Lower leg skin (tissue), 4 donors: ENCODE measurements at places on chromosomes 3 and 15.
A peak's percentile ranks its signal among the peaks of the same experiment; 100 is the strongest.

GRCh38 chr3:57006179-57006657 lies 54.2 kb upstream of the SPATA12 start:
- DNase-seq: no peak

GRCh38 chr3:151460774-151461450 lies at the start of gene IGSF10:
TSS of gene IGSF10 (minus strand) at chr3:151461061. CDS start at chr3:151458709, 2,352 bp downstream.
- DNase-seq: no peak

- DNase-seq: no peak
Observed at GRCh38 chr3:158809642-158810041, 7.8 kb downstream of the MFSD1 start.

DNA sequence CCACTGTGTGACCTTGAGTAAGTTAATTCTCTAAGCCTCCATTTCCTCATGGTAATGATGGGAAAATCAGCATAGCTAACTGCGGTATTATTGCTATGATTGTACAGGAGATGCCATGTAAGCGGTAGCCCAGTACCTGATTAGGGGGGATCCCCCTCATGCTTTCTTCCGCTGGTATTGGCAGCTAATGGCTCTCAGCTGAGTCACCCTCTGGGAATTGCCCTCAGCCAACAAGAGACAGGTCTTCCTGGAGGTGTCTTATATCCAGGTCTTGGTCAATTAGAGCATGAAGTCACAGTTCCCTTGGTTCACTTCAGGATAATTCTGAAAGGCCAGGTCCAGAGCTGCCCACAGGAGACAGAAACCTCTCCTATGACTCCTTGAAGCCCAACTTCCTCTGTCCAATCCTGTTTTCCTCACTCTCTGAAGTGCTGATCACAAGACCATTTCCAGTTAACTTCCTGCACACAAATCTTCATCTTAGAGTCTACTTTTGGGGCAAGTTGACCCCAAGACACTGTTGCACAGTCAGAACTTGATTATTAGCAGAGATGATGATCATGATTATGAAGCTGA lies 724.7 kb upstream of the ZNF385D start:
- no peak for DNase-seq

DNA sequence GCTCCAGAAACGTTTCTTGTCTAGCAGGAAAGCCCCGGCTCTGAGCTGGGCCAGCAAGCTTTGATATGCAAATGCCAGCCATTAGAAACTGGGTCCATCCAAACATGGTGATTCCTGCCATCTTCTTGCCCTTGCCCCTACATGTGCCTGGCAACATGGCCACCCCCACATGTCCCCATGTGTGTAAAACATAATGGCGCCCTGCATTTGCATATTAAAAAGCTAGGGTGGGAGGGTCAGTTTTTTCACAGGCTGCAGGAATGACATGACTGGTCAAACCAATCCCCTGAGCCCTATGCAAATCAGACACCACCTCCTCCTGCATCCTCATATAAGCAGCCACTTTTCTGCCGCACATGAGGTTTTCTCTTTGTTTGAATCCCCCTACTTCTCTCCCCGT lies 21.2 kb downstream of the GPR156 start:
- no peak for DNase-seq

DNA sequence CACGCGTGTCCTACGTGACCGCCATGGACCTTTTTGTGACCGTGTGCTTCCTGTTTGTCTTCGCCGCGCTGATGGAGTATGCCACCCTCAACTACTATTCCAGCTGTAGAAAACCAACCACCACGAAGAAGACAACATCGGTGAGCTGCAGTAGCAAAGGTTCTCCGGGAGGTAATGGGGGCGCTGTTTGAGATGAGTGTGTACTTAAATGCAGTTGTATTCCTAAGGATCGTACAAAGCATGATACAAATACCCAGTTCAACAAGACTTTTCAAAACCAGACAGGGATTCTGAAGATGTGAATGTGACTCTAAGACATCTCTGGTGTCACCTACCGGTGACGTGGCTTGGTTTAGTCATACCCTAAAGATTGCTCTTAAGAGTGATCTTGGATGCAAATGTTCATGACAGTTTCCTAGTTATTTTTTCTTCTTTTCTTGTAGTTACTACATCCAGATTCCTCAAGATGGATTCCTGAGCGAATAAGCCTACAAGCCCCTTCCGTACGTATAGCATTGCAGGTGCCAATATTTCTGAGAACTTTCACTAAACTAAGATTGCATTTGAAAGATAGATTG lies 556.6 kb downstream of the GABRG3 start:
- DNase-seq: no peak

DNA sequence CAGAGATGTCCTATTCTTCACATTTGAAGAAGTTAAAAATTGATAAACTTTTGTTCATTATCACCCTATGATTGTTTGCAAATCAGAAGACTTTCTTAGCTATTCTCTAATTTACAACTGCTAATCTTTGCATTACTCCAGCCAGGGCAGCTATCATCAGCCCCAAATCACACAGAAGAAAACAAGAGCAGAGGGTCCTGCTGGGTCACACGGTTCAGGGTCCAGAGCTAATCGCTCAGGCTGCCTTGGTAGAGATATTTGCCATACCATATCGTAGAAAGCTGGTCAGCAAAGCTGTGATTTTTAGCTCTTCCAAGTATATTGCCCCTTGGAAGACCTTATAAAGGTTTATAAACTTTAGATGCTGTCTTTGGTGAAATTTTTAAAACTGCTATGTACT lies 181.4 kb downstream of the MAGI1 start:
- no peak for DNase-seq

- no peak for DNase-seq
Observed at GRCh38 chr3:108407886-108408285, 102.5 kb downstream of the MYH15 start.

DNA sequence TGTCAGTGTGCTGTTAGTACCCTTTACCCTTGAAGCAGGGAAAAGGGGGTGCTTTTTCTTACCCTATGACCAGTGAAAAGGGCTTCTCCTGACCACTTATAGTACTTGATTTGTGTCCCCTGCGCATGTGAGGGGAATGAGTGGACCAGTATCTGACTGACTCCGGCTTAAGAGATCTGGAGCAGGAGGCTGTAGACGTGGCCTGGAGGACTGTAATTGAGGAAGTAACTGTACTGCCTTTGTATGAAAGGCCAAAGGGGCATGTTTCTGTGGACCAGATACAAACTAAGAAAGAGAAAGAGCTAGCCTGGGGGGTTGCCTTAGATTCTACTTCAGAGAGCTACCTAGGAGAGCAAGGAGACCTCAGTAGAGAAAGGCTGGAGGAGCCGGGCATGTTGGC lies 89.9 kb upstream of the TBL1XR1 start:
- DNase-seq: no peak

- DNase-seq: no peak
Observed at GRCh38 chr3:13110678-13111116, 37.5 kb upstream of the IQSEC1 start.

DNA sequence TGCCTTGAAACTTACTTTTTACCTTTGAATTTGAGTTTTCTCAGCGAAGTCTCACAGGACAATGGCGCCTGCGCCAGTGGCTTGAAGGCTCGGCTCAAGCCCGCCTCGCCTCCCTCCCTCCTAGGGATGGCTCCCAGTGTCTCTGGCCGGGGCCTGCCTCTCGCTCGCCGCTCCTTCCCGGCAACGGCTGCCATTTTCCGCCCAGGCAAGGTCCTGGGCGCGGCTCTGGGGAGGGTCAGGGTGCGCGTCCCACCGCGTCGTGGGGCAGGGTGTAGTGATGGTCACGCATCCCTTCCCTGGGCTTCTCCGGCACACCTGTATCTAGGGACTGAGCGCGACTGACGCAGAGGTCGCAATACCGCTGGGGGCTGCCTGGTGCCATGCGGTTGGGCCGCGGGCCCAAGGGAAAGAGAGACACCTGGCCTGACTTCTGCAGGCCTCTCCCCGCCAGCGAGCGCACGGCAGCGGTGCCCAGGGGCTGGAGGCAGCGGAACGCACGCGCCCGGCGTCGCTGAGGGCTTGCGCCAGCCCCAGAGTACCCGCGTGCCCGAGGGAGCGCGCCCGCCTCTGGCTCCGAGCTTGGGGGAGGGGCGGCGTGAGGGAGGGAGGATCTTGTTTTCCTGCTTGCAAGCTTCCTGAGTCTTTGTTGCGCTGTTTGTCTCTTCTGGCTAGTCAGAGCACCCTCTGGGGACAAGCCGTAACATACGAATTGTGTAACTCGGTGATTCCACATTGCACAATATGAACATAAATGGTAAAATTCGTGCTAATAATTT lies 20.7 kb upstream of the FEM1B start:
- DNase-seq: peak; percentile 93

DNA sequence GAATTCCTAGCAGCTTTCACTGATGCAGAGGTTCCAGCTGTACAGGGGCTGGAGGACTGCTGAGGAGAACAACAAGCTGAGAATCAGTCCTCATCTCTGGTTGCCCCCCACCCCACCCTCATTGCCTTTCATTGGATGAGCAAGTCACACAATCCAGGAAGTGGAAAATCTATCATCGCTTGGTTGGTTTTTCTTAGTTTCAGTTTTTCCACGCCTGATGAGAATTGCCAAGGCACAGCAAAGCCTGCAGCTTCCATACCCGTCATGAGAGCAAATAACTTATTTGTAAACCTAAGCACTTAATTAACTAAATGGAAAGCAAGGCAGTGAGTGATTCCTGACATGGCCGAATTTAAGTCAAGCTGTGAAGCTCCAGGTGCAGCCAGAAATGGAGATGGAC lies 21.4 kb upstream of the LIPC start:
- DNase-seq: peak; percentile 30

DNA sequence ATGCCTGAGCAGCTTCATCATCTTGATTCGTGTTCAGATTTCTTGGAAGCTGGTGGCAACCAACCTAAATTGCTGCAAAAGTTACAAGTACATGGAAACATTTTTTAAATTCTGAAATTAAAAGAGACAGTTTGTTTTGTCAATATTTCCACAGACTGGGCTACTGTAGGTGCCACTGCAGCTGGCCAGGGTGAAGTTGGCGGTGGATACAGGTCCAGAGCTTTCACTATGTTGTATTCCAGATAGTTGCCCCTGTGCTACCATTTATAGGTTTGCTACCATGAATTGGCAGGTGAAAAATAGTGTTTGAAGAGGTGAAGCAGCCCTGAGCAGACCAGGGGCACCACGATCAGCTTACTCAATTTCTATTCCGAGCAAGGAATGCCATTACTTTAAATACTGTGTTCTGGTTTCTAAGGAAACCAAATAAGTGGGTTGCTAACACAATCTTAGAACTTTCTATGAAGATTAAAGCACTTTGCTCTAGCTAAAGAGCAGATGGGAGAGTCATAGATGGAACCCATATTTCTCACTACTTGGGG lies 21.2 kb upstream of the SHC4 start:
- no peak for DNase-seq

DNA sequence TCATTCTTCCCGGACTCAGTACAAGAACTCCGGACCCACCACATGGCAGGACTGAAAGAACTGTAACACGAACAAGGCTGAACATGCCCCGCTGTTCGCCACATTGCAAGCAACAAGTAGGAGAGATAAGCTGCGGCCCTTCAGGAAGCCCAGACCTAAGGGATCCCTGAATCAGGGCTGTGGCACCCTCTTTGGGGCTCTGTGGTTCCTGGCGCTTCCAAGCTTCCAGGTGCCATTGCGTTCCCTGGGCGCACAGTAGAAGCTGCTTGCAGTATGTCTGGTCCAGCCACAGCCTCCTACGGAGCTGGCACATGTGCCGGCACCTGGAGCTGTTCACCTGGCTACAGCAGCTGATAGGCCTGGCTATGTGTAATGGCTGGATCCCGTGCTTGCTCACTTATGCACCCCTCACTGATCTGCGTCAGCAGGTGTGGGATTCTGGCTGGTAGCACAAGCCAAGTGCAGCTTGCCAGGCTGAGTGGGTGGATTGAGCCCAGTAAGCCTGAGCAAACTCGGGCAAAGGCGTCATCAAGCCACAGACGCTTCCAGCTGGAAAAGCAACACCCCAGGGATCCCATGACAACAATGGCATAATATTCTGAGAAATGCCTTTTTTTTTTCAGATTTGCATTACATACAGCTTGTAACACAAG lies 748.6 kb upstream of the GBE1 start:
- DNase-seq: peak; percentile 81

DNA sequence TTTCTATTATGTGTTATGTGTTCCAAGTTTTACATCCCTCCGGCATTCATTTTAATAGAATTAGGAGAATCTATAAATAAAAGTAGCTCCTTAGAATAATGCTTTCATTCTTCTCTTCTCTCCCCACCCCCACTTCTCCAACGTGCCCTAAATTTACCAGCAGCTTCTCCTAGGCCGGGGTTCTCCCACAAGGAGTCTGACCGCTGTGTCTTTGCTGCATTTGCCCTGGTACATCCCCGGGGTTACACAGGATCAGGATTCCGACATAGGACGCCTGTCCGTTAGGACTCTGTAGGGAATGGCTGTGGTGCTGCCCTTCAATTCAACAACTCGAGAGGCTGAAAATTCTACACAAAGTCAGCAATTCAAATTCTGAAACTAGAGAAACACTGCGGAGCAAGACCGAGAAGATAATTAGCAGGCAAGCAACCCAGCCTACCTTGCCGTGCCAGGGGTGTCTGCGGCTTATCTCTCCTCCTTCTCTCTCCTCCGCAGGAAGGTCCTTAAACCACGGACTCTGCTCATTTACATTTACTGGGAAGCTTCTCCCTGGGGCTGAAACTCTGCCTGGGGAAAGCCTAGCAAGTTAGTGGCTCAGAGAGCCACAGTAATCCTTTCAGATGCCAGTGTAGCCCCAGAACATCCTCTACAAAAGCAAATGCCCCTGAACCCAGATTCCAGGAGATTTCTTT lies 18.8 kb downstream of the PCSK6 start:
- peak; percentile 62 for DNase-seq

DNA sequence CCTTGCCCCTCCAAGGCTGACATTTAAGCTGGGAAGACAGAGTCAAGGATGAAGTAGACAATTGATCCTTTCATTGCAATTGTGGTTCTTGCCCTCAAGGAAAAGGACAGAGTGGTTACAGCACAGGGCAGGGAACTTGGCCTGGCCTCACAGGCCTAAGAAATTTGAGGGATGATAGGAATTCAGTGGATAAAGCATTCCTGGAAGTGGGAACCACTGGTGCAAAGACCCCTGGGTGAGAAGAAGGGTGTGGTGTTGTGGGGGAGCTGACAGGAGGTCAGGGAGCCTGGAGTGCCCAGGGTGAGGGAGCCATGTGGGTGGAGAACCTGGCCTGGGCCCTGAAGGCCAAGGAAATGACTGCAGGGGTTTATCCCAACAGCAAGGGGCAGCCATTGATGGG lies 287.4 kb downstream of the UACA start:
- DNase-seq: no peak
